Hematopoietic multipotent progenitor cell treated with erythropoietin and hydrocortisone succinate and interleukin-3 and kit ligand, for 8 days (in vitro differentiated cells): ENCODE measurements at places on chromosomes 1 and 21.

DNA sequence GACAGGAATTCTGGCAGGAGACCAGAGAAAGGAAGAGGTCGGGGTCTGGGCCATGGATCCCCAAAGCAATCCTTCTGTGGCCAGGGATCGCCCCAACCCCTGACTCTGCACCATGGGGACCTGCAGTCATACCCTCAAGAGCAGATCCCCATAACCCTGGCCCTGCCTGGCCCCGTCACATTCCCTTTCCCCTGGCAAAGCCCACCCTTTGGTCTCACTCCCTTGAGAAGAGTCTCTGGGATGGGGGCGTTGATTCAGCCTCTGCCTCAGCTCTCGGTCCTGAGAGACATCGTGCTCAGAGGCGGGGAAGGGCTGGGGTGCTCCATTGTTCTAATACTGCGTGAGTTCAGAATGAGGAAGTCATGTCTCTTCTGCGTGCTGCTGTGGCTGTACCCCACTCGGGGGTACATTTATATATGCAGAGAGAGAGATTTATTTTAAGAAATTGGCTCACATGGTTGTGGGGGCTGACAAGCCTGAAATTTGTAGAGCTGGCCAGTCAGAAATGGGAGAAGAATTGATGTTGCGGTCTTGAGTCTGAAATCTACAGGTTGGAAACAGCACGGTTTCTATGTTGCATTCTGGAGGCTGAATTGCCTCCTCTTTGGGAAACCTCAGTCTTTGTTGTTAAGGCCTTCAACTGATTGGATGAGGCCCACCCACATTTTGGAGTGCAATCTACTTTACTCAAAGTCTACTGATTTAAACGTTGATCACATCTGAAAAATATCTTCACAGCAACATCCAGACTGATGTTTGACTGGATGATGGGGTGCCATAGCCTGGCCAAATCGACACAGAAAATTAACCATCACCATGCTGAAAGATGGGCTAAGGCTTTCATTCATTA, 4.2 kb upstream of the PADI2 start:
- DNase-seq = no peak

DNA sequence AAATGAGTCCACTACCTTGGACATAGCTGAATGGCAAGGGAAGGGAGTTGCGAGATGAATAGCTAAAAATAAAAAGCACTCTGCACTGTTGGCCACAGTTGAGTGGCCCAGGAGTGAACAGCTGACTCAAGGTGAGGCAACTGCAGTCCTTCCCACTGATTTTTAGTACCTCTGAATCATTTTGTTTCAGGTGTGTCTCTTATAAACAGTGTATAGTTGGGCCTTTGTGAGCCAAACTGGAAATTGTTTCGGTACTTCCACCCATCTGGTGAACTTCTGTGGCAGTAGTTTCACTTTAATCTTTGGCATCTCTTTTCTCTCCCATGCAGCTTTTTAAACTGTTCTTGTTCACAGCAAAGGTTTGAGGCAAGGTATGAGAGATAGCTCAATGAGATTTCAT, 122.7 kb downstream of the VAV3 start:
- no peak for DNase-seq

DNA sequence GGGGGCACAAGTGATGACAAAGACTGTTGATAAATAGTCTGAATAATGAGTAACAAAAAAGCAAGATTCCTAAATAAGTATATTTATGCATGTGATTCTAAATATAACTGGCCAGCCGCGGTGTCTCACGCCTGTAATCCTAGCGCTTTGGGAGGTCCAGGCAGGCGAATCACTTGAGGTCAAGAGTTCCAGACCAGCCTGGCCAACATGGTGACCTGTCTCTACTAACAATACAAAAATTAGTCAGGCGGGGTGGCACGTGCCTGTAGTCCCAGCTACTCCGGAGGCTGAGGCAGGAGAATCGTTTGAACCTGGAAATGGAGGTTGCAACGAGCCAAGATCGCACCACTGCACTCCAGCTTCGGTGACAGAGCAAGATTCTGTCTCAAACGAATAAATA, 161.5 kb downstream of the TOMM20 start:
- no peak for DNase-seq

DNA sequence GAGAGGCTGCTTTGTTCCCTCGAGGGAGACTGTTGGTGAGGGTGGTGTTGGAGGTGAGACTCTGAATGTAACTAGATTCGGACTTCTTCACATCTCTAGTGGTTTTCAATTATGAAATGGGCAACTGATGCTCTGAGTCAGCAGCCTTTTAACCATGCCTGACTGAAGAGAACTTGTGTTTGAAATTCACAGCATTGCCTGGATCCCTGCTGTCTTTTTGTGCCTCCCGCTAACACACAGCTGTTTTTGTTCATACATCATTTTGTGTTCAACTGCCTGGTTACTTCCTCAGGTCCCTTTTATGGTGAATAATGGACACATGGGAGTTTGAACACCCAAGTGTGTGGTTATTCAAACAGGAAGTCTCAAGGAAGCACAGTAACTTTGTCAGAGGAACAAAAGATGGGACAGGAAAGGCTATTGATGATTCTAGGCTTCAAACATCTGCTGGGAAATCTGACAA, 16.8 kb downstream of the LAMC1 start:
- DNase-seq = no peak
